ENCODE measurements at places on chromosomes 16 and 17. TPM values are rescaled to one million over a fixed set of nuclear protein-coding genes. Genes with fewer than 3 reads are reported as not detected.

- DNase-seq, result no peak
These were observed 11.7 kb upstream of the TMED6 start for GRCh38 chr16:69363281-69363717.

Gene ORMDL3
- 39.1 TPM for total RNA-seq

Gene PYDC1
- total RNA-seq, result not detected

Gene HS3ST3A1
- 1.0 TPM for total RNA-seq

GRCh38 chr16:87131061-87131995 is 185.9 kb downstream of the C16orf95 start:
- DNase-seq, result peak; percentile 37

DNA sequence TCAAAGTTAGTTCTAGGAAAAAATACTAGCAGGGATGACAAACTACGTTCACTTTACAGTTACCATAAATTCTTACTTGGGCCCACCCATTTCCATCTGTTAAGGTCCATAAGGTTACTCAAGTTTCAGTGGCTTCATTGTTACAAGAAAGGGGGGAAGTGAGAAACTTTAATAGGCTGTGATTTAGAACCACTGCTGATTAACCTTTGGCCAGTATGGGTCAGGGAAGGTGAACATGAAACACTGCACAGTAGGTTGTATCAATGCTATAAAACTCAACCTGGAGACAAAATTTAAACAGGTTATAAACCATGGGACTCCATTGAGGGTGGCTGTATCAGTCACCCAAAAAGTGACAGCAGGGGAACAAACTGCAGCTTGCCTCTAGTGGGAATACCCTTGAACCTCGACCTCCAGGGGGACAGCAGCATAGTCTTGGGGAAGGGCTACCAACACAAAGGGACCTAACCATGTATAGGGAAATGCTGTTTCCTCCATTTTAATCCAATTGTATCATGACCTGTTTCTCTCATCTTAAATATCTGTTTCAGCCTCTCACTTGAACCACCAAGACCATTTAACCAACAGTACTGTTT is 10.4 kb downstream of the PTRH2 start:
- no peak for DNase-seq

Gene GSDMA
- total RNA-seq, result 1.5 TPM

DNA sequence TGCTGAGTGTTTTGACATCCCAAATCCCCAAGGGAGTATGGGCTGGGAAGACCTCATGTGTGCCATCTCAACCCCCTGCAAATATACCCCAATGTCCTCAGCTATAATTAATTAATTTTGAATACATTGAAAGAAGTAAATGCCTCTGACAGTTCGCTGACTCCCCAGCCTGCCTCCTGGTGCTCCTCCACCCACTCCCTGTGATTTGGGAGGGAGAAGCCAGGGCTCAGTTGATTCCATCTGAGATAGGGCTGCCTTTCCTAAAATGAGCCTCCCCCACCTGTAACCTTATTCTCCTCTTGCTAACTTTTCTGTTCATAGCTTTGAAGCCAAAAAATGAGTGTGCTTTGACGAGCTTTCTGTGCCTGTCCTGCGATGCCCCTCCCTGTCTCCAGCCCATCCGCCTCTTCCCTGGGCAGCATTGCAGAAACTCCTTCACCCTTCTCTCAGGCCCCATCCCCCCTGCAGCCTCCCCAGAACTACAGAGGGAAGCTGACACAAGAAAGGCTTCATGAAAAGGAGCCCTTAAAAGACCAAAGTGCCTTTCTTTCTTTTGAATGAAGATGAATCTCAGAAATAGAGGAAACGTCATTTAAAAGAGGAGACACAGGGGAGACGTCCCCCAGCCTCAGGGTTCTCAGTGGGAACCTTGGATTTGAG is 70.3 kb downstream of the HLF start:
- DNase-seq, result no peak

DNA sequence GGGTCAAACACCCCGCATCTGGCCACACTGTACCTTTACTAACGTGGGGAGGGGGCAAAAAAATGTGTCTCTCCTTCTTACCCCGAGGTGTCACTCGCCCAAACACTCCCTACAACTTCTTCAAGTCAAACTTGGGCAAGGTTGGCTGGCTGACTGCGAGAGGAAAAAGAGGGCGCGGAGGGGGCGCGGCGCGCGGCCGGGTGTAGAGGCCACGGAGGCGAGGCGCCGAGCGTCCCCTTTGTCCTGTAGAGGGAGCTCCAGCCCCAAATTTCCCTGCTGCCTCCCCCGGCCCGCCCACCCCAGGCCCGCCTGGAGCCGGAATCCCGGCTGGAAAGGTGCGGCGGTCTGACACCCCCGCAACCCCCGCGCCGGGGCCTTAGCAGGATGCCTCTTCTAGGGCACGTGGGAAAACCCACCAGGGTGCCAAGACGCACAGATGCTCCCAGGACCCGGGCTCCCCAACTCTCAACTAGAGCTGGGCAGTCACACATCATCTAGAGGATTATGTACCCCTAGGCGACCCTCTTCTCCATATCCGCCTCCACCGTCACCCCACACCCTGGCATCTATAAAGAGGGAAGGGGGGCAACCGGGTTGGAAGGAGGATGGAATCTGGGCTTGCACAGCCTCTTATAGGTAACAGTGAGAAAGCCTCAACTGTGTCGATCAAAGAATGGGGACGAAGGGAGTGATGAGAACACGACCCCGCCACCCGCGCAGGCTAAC is 4.2 kb downstream of the IRX3 start:
- peak; percentile 71 for DNase-seq

GRCh38 chr17:45073414-45074070 is 12.4 kb downstream of the NMT1 start:
- no peak for DNase-seq

Gene ZNF785
- 26.3 TPM for total RNA-seq

- DNase-seq, result no peak
These were observed 4.8 kb downstream of the LGALS3BP start for GRCh38 chr17:78974635-78975591.

Gene PRAC1
- total RNA-seq, result not detected

Gene EFCAB5
- 0.45 TPM for total RNA-seq

Data from sciatic nerve (tissue), 2 donors.